ENCODE measurements at places on chromosomes 4 and X.

DNA sequence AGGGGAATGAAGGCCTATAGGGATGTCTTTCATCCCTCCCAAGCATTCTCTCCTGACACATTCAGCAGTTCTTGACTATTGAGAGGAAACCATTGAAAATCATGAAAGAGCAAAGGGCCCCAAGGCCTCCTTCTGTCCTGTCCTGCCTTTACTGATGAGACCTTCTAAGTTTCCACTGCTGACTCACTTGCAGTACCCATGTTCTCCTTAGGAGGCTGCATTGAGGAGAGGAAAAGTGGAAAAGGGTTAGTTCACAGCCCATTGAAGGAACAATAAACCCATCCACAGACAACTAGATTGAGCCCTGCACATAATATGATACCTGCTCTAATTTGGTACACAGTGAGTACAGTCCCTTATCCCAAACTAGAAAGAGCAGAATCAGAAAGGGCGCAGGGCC, 115.1 kb upstream of the PNPLA4 start:
- no peak for DNase-seq

DNA sequence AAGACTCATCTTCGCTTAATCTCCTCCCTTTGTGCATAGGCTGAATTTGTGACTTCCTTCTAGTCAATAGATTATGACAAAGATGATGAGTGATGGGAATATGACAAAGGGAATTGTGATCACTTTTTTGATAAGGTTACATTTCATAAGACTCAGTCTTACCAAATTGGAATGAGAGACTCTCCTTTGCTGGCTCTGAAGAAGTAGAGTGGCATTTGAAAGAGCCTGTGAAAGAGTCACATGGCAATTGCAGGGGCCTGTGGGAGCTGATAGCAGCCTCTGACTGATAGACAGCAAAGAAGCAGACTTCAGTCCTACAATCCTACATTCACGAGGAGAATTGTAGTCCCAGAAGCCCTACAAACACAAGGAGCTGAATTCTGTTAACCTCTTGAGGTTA, 44.9 kb upstream of the ADAMTS3 start:
- DNase-seq, result no peak

GRCh38 chr4:145107126-145107525, 9.0 kb downstream of the ABCE1 start:
- DNase-seq, result no peak

- DNase-seq, result no peak
These were observed 53.6 kb upstream of the PRPS1 start for GRCh38 chrX:107574711-107575110.

DNA sequence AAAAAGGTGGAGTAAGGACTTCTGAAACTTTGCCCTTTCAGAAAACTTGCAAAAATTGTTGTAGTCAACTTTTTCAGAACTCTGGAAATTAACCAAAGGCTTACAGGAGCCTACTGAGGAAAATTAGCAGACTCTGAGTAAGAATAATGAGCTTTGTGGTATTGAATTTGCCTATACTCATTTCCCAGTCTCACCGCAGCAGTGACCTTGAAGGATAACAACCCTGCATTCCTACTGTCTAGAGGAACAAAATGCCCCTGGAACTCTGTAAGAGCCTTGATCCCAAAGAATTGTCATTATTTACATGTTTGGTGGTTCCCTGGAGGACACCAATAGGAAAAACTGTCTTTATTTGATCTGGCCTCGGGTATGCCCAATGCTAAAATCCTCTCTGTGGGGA, 57.9 kb downstream of the MND1 start:
- DNase-seq, result no peak

DNA sequence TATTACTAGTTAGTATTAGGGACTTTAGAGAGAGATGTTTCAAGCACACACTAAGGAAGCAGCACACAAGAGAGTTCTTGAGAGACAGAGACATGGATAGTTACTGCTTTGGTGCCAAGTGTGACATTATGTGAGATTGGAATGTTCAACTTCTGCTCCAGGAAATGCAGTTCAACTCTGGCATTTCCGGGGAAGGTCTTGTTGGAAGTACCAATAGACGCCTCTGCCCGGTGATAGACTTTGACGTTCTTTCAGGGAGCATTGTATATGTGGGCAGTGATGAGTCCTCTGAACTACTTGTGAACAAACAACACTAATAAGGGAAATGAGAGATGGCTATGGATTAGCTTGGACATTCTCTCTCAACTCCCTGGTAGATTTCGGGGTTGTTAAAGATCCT, 638.1 kb upstream of the BOD1L1 start:
- DNase-seq, result no peak

DNA sequence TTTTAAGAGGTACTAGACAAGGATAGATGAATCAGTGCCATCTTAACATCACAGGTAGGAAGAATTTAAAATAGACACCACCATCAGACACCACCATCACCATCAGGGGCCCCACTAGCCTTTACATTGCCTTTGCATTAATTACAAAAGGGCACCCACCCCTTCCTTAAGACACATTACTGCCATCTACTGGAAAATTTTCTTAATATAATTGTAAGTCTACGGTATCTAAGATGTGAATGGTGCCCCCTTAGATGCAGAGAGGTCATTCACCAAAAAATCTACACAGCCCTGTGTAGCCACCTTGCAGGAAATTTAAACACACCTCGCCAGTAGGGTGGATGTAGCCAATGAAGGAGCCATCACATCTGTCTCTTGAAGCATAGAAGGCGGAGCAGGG, 184.1 kb downstream of the MID1IP1 start:
- DNase-seq, result no peak

- no peak for DNase-seq
These were observed 11.3 kb downstream of the CPEB2 start for GRCh38 chr4:15013585-15013984.

- DNase-seq, result no peak
These were observed 70.4 kb downstream of the OR13H1 start for GRCh38 chrX:131614241-131614640.

GRCh38 chrX:145393702-145394235, 146.5 kb downstream of the SPANXN1 start:
- DNase-seq, result no peak

GRCh38 chr4:175405961-175406360, 406.1 kb downstream of the GPM6A start:
- no peak for DNase-seq

DNA sequence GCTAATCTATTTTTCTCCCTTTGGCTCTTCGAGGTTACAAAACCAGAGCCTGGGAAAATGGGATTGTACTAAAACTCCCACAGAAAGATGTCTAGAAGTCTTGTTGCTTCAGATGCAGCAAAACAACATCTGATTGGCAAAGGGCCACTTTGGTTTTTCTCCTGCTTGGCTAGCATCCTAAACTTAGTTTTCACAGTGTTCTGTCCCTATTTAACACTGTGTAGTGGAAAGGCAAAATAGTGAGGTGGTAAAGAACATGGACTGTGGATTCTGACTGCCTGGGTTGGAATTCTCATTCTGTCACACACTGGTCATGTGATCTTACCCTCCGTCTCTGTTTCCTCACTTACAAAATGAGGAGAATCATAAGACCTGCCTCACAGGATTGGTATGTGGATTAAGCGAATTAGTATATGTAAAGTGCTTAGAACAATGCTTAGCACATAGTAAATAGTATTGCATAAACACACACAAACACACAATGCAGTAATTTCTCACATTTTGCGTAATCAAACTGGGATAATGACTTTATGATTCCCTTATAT, 23.5 kb downstream of the TIGD2 start:
- DNase-seq, result no peak

- no peak for DNase-seq
These were observed 20.2 kb downstream of the CLNK start for GRCh38 chr4:10664408-10664807.

GRCh38 chr4:3073158-3074077, 920 bp downstream of the HTT-AS start:
- no peak for DNase-seq

DNA sequence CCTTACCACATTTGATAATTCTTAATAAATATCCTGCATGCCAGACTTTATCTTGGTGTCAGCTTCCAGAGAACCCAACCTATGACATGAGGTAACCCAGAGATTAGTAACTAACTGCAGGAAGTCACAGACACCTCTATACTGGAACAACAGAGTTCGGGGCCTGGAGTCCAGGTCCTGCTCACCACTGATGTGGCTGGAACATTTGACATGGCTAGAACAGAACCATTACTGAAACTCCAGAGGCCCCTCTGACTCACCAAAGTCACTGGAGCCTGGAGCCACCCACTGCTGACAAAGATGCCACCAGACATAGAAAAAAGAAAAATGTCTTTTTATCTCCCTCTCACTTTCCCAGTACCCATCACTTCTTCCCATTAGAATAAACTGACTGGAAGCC, 403.7 kb downstream of the MID1IP1 start:
- no peak for DNase-seq

- DNase-seq, result no peak
These were observed 167.6 kb upstream of the ARSJ start for GRCh38 chr4:114146947-114147618.

- no peak for DNase-seq
These were observed 82.0 kb downstream of the UNC5C start for GRCh38 chr4:95466791-95467190.

DNA sequence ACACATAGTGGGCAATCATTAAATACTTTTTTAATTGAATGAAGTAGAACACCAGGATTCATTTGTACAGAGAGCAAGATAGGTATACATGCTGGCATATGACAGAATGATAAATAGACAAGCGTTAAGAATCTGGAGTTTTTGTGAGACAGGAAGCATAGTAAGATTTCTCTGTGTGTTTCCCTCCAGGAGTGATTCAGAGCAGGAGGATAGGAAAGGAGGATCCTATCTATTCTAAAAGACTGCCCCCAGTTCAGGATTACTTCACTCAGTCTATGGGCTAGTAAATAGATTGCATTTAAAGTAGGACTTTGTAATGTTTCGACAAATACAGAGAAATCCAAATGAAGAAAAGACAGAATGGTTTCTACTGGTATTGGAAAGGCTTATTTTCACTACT, 423.7 kb downstream of the PDGFC start:
- no peak for DNase-seq

GRCh38 chr4:165583341-165583740, 204.5 kb downstream of the CPE start:
- no peak for DNase-seq

Measured in renal cortex interstitium (tissue), 15 donors.